ENCODE measurements at places on chromosomes 13 and 19.

DNA sequence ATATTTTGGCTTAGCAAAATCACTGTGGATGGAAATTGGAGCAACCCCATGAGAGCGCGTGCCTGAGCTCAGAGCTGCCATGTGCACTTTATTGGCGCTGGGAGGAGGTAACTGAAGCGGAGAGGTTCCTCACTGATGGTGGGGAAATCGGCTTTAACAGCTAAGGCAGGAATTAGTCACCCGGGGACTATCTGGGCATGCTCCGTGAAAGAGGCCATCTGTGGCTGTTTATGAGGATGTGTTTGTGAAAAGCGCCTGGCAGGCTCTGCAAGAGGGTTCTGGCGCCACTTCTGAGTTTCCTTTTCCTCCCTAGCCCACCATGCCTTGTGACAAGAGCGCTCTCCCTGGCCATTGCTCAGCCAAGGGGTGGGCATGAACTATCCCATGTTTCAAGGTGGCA lies 815.6 kb downstream of the UQCRFS1 start:
- DNase-seq = no peak

- no peak for DNase-seq
Measured at GRCh38 chr13:28282451-28282850, 144.1 kb downstream of the PAN3 start.

DNA sequence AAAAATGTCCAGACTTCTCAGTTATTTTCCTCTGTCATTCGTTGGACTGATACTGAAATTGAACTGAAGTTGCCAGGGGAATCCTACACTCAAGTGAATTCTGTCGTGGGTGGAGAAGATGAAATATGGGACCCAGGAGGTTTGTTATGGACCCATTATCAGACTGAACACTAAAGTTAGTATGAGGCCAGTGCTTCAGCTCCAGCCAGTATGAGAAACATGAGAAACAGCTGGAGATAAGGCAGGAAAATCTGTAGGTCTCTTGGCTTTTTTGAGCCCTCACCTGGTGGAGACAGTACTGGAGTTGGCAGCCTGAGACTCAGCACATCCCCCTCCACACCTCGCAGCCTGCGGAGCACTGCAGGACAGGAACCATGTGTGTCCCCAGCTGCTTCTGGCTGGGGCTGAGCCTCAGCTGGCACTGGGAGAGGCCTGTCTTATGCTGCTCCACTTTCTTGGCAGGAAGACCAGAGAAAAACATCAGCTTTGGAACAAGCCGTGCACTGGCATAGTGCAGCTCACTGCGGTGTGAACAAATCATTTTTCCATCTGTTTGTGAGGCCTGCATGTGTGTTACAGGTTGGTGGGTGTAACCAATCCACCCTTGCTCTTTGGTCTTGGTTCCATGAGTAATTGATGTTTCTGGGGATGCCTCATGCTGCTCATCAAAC lies 641.0 kb downstream of the FGF9 start:
- no peak for DNase-seq

DNA sequence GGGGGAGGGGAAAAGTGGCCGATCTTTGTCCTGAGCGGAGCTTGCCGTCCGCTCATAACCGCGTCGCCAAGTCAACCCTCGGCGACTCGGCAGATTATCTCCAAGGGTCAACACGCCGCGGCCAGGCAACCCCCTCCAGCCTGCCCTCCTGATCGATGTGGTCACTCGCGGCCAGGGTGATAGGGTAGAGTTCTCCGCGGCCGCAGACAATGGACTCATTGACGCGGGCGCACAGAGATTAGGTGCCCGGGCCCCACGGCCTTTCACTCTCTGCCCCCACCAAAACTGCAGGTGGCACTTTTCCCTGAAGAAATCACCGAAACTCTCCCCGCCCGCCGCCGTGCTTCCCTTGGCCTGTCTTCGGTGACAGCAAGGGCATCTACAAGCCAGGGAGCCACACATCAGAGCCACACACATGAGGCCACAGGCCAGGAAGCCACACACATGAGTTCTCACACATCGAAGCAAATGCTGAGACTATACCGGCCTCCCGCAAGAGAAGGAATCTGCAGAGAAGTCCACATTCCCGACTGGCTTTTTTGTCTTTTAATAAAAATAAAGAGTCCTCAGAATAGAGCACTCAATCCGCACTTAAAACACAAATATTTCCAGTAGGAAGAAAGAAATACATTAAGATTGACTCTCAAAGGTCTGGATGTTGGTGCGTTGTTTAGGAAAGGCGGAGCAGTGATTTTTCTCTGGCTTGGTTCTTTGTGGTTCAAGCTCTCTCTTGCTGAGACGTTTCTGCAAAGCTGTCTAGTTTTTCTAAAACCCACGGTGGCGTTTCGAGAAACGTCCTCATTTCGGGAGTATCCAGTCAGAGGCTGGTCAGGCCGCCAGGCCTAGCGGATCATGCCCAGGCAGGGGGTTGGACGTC lies 1.5 kb upstream of the PDX1 start:
- DNase-seq = no peak

- DNase-seq = peak; percentile 66
Measured at GRCh38 chr19:6802336-6803035, 30.0 kb downstream of the VAV1 start.

DNA sequence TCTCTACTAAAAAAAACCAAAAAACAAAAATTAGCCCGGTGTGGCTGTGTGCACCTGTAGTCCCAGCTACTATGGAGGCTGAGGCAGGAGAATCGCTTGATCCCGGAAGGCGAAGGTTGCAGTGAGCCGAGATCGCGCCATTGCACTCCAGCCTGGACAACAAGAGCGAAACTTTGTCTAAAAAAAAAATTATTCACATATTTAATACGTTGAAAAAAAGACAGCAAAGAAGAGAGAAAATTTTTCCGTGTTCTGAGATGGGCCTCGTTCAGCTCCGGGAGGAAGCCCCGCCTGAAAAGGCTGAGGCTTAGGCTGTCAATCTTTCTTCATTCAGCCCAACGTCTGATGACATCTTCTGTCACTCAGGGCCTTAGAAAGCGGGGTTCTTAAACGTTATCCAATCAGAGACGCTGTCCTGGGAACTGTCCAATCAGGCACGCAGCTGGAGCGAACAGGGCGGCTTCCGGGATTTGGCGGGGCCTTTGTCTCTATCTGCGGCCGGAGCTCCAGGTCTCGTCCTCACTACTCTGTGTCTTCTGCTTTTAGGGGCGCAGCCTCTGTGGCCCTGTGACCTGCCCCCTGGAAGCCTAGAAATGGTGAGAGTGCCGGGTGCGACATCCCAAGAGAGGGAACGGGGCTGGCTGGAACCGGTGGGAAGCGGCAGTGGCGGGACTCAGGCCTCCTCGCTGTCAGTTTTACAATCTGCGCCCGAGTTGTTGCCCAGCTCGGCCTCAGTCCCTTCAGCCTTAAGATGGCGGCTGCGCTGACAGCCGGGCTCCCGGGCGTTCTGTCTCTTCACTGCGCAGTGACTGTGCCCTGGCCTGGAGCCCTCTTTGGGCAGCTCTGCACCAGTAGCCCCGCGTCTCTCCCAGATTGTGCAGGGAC lies at the start of gene ZNF726:
TSS of gene ZNF726 (plus strand) at position 485 of the 885 bp plus-strand sequence. CDS start at position 594, 109 bp downstream.
- peak; percentile 83 for DNase-seq

- DNase-seq = no peak
Measured at GRCh38 chr13:74115133-74115532, 19.1 kb downstream of the KLF12 start.

DNA sequence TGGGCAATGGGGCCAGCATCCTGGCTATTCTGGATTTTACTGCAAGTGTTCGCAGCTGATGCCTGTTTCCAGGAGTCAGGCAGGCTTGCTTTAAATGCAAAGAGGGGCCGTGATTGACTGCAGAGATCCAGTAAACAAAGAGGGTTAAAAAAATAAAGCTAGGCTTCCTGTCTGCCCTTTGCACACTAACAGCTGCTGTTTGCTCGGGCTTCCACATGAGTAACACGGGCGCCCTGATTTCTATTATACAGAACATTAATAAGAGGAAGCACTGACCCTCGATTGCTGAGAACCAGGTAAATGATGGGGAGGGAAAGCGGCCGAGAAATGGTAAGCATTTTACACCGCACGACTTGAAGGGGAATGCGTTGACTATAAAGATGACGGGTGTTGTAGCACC lies 254.2 kb upstream of the ZNF507 start:
- DNase-seq = no peak

DNA sequence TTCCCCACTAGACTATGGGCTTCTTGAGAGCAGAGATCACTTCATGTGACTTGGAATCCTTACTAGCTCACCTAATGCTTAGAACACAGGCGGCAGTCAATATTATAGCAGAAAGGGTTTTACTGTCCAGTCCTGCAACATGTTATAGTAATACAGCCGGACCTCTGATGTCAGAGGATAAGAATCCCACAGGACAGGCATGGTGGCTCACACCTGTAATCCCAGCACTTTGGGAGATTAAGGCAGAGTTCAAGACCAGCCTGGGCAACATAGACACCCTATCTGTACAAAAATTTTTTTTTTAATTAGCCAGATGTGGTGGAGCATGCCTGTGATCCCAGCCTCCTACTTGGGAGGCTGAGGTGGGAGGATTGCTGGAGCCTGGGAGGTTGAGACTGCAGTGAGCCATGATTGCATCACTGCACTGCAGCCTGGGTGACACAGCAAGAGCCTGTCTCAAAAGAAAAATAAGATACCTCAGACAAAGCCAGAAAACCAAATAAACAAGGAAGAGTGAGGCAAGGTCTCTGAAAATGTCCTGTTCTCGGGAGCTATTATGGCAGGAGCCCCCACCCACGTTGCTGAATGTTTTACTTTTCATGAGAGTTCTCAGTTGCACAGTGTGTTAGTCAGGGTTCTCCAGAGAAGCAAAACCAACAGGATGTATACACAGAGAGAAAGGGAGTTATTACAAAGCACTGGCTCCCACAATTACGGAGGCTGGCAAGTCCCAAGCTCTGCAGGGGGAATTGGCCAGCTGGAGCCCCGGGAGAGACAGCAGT lies 100.8 kb downstream of the UBL3 start:
- DNase-seq = no peak

DNA sequence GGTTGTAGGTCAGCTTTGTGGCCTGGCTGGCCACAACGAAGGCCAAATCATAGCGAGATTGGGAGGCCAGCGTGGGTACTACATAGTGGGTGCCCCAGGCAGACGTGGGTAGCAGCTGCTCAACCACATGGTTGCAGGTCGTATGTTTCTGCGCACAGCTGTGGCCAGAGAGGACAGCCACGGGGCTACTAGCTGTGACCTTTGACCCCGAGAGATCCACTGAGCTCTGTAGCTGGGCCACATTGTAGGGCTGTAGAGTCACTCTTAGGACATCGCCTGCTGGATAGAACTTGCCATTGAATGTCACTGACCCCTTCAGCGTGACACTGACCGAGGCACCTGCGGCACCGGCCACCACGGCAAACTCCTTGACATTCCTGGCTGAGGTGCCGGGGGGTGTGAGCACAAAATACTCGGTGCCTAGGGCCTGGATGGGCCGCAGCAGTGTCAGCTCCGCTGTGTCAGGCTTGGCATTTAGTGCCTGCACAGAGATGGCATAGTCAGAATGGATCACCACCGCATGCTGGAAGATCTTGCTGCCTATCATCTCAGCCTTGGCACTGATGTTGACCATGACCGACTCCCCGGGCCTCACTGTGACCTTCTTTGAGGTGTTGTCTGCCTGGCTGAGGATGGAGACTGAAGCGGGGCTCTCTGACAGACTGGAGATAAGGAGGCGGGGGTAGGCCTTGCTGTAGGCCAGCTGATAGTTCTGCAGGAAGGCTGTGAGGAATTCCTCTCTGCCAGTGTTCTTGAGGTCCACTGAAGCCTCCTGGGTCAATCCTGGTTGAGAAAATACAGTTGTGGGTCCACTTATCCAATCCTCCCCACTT lies 6.7 kb downstream of the FCGBP start:
- no peak for DNase-seq

GRCh38 chr19:11418094-11418548 lies 993 bp downstream of the RGL3 start:
- DNase-seq = no peak

- DNase-seq = no peak
Measured at GRCh38 chr13:90455067-90455466, 892.4 kb upstream of the MIR17HG start.

DNA sequence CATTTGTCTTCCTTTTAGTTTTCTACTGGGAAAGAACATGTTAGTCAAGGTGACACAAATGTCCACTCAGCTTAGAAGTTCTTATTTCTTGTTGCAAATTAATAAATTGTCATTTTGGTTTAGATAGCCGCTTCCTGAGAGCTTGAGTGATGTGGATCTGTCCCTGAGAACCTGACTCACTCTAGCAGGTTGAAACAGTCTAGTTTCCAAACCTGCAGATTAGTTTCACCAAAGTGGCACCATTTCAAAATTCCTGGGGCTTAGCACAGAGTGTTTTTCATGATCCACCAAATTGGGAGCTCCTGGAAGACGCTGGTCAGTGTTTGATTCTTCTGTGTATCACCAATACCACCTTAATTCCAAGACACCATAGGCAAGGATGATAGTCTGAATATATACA lies 119.4 kb upstream of the TSC22D1 start:
- no peak for DNase-seq

- DNase-seq = no peak
Measured at GRCh38 chr19:29779921-29780320, 31.9 kb upstream of the CCNE1 start.

Measured in stimulated activated naive CD4-positive, alpha-beta T cell treated with Interleukin-2 at 50 U/mL for 16 hours (primary cell).